ENCODE measurements at places on chromosomes 12 and 14. TPM values are rescaled to one million over a fixed set of nuclear protein-coding genes. Genes with fewer than 3 reads are reported as not detected.

ZDHHC22 gene
- 7.6 TPM for total RNA-seq

GNB3 gene
- 3.7 TPM for total RNA-seq

SERPINA9 gene
- total RNA-seq, result not detected

TAS2R13 gene
- 5.1 TPM for total RNA-seq

KRT74 gene
- not detected for total RNA-seq

PIWIL1 gene
- total RNA-seq, result not detected

MGAT2 gene
- 27.3 TPM for total RNA-seq

KCNA5 gene
- total RNA-seq, result 0.15 TPM

SYNJ2BP gene
- total RNA-seq, result 15.3 TPM

DEPDC4 gene
- total RNA-seq, result 2.5 TPM

AMHR2 gene
- total RNA-seq, result 0.10 TPM

PTPRR gene
- total RNA-seq, result 1.9 TPM

TEAD4 gene
- total RNA-seq, result 1.7 TPM

KRT79 gene
- not detected for total RNA-seq

MAP1LC3B2 gene
- total RNA-seq, result 3.8 TPM

FAM216A gene
- 43.8 TPM for total RNA-seq

TBK1 gene
- 12.5 TPM for total RNA-seq

PRR4 gene
- 5.5 TPM for total RNA-seq

COQ6 gene
- total RNA-seq, result 13.2 TPM
